ENCODE measurements at places on chromosomes 3 and 15.

GRCh38 chr3:185758912-185759311, 65.9 kb downstream of the IGF2BP2 start:
- no peak for DNase-seq

- DNase-seq: no peak
Observed at GRCh38 chr15:80523746-80524145, 119.6 kb downstream of the ARNT2 start.

DNA sequence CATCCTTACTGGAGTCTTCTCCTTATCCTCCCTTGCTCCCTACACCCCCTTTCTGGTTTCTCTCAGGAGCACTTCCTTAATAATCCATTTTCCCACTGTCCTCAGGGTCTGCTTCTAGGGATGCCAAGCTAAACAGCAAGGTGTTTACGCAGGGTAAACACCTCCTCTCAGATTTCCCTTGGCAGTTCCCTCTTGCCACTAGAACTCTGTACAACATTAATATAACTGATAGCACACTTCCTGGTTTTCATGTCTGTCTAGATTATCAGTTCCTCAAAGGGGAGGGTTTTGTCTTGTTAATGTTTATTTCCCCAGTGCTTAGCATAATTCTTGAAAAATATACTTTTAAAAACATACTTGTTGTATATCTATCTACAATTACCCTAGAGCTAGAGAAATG, 118.0 kb upstream of the SLC24A5 start:
- DNase-seq: no peak

DNA sequence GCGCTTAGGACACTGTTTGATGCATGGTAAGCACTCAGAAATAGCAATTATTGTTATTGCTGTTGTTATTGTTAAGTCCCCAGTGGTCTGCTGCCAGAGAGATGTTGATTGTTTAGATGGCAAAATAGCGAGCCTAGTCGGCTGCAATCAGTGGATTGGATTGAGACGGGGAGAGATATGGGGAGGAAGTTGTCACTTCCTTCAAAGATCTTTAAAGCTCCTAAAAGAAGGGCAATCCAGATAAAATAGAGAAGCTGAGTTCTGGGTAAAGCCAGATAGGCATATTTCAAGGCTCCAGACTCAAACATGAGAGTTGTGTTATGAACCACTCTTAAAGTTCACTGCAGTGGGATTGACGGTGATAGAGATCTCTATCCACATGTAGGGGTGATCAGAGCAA, 64.5 kb downstream of the RYR3 start:
- DNase-seq: no peak

- no peak for DNase-seq
Observed at GRCh38 chr3:1093217-1093616, 393 bp downstream of the CNTN6 start.

- no peak for DNase-seq
Observed at GRCh38 chr3:195254454-195255175, 16.3 kb downstream of the XXYLT1 start.

DNA sequence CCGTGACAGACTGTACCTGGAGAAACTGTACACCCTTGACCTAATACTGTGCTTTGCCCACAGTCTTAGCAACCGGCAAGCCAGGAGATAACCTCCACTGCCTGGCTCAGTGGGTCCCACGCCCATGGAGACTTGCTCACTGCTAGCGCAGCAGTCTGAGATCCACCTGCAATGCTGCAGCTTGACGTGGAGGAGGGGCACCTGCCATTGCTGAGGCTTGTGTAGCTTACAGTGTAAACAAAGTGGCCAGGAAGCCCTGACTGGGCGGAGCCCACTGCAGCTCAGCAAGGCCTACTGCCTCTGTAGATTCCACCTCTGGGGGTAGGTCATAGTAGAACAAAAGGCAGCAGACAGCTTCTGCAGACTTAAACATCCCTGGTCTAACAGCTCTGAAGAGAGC, 189.3 kb downstream of the EDEM1 start:
- no peak for DNase-seq

GRCh38 chr3:100896994-100897393, 96.2 kb downstream of the ABI3BP start:
- DNase-seq: no peak

DNA sequence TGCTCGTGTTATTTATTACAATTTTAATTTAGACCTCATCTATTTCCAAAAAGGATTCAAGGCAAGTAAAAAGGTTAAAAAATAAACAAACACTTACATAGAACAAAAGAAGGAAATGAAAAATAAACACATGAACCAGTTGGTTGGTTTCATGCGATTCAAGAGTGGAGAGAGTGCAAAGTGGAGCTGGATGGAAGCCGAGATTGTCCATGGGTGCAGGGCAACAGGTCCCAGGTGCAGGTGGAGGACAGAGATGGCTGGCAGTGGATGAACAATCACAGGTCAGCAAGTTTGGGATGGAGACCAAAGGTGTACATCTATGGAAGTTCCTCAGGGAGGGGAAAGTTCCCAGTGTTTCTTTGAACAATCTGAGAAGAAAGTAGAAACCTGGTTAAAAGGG, 11.6 kb upstream of the SEMA5B start:
- no peak for DNase-seq

GRCh38 chr3:31244929-31245817, 287.6 kb upstream of the STT3B start:
- no peak for DNase-seq

DNA sequence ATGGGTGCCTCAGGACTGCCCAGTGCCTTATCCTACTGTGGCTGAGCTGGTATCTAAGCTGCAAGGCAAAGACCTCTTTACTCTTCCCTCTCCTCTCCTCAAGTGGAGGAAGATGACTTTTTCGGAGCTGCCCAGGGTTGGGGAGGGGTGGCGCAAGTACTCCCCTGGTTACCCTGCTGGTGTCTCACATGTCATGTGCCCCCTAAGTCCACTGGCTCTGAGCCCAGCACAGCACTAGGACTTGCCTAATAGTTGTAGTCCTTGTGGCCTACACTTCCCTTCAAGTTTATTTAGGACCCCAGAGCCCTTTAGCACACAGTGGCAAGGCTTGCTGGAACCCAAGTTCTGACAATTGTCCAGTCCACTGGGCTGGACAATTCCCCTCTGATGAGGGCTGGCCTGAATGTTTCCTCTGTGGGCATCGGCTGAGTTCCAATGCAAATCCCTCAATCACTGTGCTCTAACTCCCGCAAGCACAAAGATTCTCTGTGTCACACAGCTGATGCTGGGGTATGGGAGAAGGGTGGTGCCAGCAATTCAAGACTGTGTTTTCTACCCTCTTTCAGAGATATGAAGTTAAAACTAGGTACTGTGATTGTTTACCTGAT, 60.4 kb downstream of the UQCC5 start:
- no peak for DNase-seq

DNA sequence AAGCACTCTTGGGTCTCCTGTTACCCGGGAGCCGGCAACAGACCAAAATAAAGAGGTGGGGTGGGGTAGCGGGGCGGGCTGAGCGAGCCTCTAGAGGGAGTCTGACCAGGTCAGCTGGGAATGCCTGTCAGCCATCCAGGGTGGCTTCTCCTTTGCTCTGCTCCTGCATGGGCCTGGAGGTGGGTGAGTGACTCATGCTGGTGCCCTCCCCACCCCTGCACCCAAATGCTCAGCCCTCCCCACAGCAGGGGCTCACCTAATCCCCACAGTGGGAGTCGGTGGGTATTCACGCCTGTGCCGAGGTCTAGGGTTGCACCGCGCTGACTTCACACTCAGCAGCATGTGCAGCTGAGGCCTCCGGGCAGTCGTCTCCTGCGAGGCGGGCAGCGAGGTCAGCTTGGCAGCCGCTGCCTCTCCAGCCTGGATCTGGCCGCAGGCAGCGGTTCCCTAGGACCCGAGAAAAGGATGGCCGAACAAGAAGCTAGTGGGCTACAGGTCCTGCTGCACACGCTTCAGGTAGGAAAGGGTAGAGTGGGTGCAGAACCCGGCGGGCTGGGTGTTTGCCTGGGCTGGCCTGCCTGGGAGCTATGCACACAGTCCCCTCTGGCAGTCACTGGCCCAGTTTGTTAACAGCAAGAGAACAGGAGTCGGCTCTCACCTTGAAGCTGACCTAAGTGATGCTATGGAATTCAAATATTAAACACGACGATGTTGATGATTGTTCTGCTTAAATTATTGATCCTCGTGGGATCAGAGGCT, at the start of gene AGBL1:
Gene AGBL1 (plus strand): TSS at position 364 of the 759 bp plus-strand sequence.
- no peak for DNase-seq

DNA sequence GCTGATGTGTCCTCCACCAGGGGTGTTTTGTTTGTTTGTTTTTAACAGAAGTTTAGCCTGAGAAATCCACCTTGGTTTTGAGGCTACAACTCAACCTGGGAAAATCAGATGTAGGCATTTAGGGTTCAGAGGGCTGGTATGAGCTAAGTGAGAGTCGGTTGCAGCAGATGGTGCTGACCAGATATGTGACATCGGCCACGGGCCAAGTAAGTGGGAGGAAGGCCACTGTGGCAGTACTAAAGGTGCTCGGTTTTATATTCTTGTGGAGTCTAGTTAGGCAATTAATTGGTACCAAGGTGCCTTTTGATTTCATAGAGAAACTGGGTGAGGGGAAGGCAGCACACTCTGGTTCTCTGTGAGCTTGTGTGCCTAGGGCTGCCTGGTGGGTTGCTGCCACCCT, 10.5 kb downstream of the MTMR14 start:
- DNase-seq: no peak

DNA sequence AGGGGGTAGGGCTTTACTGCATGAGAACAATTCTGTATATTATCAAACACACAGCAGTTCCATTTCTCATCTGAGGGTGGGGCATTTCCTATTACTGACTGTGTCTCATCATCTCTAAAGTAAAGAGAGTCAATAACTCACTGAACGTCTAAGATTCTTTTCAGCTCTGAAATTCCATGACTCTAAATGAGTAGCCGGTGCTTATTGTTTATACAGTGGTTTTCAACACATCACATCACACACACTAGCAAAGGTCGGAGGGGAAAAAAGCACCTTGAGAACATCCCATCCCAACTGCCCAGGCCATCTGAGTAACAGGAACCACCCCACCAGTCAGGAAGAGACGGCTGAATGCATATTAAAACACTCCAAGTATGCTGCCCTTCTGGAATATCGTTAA, 196.0 kb downstream of the SUCLG2 start:
- no peak for DNase-seq

DNA sequence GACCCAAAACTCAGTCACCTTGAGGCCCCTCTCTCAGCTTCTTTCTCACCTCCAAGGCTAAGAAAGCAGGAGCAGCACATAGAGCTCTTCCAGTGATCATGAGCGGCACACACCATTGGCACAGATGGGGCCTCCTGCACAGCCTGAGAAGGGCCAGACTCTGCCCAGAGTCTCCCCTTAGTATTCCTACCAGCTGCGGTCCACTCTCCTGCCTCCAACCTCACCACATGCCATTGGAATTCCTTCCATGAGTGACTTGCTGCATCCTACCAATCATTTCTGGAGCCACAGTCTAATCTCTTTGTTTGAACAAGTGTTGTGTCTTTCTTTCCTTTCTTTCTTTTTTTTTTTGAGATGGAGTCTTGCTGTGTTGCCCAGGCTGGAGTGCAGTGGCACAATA, 39.3 kb downstream of the CDCP1 start:
- no peak for DNase-seq

DNA sequence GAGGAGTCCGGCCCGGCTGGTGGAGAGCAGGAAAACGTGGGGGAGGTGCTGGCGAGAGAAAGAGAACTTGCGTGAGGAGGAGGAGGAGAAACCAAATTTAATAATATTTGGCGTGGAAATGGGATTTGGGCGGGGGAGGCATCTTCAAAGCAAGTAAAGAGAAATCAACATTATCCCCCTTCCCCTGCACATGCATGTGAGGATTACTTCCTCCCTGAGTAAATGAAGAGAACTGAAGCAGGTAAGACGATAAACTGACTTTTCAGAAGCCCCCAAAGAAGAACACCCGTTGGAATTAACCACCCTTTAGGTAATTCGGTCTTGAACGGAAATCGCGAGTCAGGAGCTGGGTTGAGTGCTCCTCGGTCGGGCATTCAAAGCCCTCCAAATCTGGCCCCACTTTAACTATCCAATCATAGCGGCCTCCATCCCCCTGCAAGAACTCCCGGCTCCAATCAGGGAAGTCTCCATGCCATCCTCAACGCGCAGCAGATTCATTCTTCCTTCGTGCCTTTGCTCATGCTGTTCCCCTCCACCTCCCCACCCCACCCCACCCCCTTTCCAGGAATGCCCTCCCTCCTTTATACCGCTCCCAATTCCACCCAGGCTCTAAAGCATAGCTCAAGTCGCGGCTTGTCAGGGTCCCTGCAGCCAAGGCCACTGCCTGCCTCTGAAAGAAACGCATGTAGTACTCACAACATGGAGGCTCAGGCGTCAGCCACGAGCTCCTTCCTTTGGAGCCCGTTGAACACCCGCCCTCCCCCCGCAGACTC, 545 bp upstream of the RFX7 start:
- no peak for DNase-seq

- DNase-seq: no peak
Observed at GRCh38 chr3:148030975-148031374, 621.8 kb downstream of the ZIC1 start.

DNA sequence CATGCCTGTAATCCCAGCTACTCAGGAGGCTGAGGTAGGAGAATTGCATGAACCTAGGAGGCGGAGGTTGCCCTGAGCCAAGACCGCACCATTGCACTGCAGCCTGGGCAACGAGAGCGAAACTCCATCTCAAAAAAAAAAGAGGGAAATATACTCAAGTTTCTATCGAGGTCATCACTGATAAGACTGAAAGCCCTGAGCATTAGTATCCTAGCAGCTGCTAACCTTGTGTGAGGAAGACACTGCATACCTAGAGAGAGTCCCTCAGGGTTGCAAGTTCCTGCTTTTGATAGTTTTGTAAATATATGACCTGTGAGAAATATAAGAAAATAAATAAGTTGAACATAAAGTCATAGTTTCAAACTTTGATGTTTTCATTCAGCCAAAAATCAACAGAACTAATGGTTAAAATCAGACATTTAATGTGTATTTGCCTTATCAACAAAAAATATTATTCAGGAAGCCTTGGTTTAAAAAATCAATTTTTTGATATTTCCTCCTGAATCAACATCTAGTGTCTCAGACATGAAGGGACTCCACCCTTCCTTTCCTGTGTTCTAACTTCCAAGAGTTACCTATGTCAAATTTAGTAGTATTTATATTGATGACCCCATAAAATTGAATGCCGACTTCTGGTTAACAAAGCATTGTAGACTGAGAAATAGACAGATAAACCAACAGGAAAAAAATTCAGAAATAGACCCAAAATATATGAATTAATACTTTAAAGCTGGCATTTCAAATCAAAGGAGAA, 19.8 kb upstream of the USP3 start:
- no peak for DNase-seq

DNA sequence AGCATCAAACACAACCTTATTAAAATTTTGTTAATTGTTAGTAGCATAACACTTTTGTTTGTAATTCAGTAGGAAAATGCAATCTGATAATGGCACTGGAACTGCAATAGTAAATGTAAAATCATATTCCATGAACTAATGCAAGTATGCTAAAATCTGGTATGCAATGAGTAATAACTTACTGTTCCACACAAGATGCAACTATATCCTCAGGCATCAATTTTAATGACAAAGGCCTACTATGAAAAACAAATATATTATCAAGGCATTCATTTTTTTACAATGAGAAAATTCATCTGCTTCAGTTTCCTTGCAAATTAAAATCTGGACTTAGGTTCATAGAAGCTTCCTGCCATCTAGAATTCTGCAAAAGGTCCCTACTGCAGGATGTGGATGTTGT, 1.4 kb upstream of the NSMCE3 start:
- DNase-seq: no peak

- DNase-seq: no peak
Observed at GRCh38 chr3:53226841-53227407, 28.9 kb downstream of the TKT start.

GRCh38 chr3:173719585-173719984, 322.0 kb downstream of the NLGN1 start:
- no peak for DNase-seq

GRCh38 chr15:93929375-93930094, 301.8 kb upstream of the MCTP2 start:
- no peak for DNase-seq

GRCh38 chr3:188362405-188362831, 208.5 kb downstream of the LPP start:
- DNase-seq: no peak
